ENCODE measurements at places on chromosomes 13 and 19.

DNA sequence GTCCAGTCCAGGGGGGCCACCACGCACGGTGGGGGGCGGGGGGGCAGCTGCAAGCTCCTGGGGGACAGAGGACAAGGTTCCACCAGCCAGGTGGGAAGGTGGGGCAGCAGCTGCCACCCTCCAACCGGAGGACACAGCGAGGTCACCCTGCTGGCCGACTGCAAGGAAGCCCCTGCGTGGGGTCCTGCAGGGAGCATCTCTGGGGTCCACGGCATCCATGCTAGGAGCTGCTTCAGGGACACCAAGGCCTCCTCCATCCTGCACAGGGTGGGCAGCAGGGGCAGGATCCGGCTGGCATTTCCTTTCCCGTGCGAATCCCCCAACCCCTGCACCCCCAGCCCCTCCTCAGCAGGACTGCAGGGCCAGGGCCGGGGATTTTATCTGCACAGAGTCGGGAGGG lies 8.3 kb upstream of the KLF16 start:
- no peak for DNase-seq

GRCh38 chr19:7267792-7268704 lies 26.2 kb downstream of the INSR start:
- DNase-seq: no peak

GRCh38 chr19:2519482-2519881 lies 43.6 kb downstream of the GADD45B start:
- DNase-seq: no peak

- DNase-seq: peak; percentile 98
Measured at GRCh38 chr19:48203794-48204628, 33.5 kb downstream of the ZSWIM9 start.

- peak; percentile 97 for DNase-seq
Measured at GRCh38 chr19:11293433-11294389, 2.2 kb upstream of the TSPAN16 start.

DNA sequence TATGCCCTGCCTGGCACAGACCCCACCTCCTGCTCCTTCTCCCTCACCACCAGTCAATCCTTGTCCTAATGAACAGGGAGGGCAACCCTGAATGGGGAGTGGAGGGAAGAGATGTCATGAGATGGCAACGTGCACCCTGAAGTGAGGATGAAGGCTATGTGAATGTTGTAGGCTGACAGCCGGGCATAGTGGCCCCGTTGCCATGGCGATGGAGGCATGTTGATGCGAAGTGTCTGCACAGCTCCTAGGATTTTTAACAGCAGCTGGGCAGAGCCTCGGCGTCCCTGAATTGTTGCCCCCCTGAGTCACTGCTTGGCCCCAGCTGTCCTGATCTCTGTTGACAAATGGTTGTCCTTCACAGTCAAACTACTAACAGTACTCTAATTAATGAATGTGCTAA lies 4.8 kb upstream of the ALOX5AP start:
- peak; percentile 65 for DNase-seq

DNA sequence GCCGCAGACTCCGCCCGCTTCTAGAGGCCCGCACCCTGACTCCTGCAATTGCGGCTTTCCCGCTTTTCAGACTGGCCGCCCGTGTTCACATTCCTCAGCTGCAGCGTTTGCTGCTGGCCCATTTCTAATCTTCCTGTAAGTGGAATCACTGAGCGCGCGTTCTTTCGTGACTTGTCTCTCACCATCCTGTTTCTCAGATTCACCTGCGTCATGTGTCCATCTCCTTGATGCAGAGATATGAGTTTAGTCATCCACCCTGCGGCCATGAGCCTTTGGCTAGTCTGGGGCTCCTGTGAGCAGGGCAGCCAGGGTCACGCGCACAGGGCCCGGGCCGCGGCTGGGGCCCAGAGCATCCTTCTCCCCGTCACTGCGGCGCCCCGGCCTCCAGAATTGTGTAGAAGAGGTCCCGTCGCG lies 110.0 kb downstream of the CRYL1 start:
- DNase-seq: no peak

DNA sequence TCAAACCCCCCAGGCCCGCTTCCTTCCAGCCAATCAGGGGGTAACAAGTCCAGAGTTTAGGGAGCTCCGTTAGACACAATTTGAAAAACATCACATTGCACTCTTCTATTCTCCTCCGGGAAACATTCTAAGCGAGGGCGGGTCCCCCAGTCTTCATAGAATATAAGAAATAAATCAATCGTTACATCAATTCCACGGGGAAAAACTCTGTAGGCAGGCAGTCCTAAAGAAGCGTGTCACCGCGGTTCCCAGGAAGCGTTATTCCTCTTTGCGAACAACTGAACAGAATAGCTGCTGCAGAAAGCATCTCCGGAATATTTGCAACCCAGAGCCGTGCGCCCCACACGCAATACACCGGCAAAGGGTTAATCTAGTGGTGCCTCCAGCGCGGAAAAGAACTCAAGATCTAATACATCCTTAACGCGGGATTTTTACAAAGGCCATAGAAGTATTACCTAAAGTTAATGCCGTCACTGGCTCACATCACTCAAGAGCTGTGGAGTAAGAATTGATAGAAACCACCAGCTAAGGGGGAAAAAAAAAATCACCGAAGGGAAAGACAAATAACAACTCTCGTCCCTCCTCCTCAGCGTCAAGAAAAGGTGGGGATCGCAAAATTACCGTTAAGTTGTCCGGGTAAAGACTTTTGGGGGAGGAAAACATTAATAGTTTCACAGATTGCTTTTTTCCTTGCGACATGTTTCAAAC lies 65.1 kb downstream of the KCNRG start:
- peak; percentile 53 for DNase-seq

DNA sequence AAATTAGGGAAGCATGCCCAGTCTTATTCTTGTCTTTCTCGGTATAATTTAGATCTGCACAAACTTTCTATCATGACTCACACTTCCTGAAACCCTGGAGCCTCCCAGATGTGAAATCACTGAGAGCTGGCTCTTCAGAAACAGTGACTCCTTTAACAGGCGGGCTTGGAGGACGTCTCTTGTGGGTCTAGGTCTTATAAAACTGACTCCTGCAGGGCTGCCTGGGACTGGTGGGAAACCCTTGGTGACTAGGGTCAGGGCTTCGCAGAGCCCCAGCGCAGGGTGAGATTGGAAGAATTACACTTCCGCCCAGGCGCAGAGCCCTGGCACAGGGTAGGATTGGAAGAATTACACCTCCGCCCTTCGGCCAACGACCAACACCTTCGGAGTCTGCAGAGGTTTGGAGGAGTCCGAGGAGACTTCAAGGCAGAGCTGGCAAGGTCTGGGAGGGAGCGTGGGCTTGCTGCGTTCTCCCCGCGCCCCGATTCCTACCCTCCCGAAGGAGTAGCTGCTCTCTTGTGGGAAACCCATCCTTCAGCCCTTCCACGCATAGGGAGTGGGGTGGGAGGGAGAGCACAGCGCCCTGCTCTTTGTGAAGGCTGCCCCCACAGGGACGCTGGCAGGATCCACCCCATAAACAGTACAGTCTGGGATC lies 43.4 kb upstream of the MAP3K10 start:
- peak; percentile 33 for DNase-seq

DNA sequence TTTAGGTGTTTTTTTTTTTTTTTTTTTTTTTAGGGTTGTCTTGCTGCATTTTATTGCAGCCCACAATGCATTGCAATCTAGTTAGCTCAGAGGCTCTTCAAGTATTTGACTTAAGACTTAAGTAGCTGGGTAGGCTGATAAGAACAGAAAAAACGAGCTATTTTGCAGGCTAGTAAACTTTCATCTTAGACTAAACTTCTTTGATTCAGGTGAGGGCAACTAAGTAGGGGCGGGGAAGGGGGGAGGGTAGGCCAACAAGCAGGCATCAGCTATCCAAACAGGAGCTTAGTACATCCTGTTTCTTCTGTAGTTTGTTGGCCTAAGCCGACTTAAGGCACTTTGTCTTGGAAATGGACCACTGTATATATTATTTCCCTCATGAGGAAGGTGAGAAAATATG lies 4.9 kb upstream of the TDRD3 start:
- DNase-seq: no peak

- no peak for DNase-seq
Measured at GRCh38 chr13:47798906-47799305, 202.2 kb downstream of the SUCLA2 start.

DNA sequence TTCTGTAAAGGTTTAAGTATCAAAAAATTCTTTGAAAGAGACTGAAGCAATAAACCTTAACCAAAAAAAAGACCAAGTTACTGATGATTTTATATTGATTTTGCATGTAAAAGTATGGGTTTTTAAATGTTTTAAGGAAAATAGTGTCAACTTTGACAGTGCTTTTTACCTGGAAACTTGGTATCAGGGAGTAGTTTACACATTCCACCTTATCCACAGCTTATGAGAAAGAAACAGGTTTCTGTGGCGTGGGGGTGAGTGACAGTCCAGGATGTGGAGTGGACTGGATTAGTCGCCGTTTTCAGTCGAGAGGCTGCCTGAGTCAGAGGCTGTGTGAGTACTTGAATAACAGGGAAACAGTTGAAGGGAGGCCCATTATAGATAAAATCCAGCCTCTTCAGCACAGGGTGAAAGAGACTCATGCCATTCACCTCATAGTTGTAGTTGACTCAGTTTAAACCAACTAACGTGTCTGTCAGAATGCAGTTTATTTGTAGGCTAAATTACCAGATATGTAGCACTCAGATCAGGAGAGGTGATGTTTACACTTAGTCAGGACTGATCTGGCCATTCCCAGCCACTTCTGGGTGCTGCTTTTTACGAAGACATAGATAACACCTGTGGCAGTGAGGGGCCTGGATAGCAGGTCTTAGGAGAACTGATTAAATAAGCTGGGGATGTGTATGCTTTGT lies 595 bp upstream of the GPR183 start:
- no peak for DNase-seq

- no peak for DNase-seq
Measured at GRCh38 chr13:39397226-39397895, 205.6 kb downstream of the LHFPL6 start.

DNA sequence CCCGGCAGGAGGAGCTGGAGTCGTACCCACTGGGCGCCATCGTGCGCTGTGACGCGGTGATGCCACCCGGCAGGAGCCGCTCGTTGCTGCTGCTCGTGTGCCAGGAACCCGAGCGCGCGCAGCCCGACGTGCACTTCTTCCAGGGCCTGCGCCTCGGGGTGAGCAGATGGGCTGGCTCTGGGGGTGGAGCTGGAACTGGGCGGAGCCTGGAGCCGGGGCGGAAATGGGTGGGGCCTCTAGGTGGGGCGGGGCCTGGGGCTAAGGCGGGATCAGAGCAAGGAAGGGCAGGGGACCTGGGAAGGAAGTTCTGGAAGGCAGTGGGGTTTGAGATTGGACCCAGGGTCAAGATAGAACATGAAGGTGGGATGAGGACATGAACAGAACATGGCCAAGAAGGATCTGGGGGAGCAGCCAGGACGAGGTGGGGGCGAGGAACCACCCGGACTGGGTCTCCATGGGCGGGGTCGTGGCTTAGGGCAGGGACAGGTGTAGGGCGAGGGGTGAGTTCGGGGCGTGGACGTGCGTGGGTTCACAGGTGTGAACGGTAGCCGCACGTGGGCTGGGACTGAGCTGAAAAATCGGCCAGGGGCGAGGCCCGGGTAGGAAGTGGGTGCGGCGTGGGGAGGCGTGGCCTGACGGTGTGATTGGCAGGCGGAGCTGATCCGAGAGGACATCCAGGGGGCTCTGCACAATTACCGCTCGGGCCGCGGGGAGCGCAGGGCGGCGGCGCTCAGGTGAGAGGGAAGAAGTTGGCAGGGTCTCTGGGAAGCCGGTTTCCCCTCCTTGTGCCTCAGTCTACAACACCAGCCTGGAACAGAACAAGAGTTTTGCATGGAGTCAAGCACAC lies 4.7 kb downstream of the EPS8L1 start:
- DNase-seq: peak; percentile 74

- no peak for DNase-seq
Measured at GRCh38 chr13:71771144-71771543, 95.9 kb downstream of the DACH1 start.

DNA sequence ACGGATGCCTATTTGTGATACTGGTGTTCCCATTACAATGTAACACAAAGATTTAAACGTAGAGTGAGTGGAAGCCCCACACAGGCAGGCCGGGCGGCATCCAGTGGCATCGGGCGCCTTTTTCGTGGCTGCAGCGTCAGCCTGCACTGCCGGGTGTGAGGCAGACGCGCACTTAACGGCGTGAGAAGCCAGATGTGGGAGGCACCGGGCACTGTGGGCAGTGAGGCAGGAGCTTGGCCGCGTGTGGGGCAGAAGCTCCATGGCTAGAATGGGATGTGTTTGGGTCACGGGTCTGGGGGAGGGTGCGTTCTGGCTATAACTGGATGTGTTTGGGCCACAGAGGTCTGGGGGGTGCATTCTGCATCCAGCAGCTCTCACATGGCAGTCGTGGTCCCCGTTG lies 63.1 kb upstream of the F7 start:
- no peak for DNase-seq

DNA sequence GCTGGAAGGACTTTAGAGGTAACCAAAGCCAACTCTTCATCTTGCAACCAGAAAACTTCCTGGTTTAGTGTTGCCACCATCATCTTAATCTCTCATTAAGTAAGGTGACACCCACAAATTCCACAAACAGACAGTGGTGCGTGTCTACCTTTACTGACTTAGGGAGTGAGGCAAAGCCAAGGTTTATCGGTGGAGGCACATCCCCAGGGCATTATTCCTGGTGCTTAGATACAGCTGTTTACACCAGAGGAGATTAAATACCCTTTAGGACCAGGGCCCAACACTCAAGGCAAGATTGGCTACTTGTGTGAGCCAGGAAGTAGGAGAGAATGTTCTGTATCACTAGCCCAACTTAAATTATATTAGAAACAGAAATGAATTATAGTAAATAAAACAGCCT lies 9.5 kb downstream of the STOML3 start:
- DNase-seq: no peak

- DNase-seq: no peak
Measured at GRCh38 chr13:44301639-44302015, 72.0 kb upstream of the SERP2 start.

GRCh38 chr19:2148482-2149135 lies 2.8 kb downstream of the AP3D1 start:
- no peak for DNase-seq

DNA sequence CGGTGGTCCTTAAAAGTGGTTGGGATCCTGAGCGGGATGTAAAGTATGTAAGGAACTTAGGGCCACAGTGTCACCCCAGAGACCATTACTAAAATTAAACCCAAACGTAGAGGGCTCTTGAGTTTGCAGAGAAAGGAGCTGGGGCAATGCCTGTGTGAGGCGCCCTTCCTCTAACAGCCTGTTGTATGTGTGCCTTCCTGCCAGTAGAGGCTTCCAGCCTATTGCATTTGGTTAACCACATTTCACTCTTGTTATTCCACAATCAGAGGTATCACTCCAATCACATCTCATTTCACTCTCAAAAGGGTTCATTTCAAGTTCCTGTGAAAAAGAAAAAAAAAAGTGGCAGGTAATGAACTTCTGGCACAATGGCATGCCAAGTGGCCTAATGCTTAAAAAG lies 29.4 kb downstream of the DIAPH3 start:
- no peak for DNase-seq

GRCh38 chr19:47023448-47023794 lies 3.8 kb downstream of the NPAS1 start:
- DNase-seq: no peak

GRCh38 chr13:94706101-94706842 lies 6.1 kb downstream of the SOX21 start:
- DNase-seq: no peak

DNA sequence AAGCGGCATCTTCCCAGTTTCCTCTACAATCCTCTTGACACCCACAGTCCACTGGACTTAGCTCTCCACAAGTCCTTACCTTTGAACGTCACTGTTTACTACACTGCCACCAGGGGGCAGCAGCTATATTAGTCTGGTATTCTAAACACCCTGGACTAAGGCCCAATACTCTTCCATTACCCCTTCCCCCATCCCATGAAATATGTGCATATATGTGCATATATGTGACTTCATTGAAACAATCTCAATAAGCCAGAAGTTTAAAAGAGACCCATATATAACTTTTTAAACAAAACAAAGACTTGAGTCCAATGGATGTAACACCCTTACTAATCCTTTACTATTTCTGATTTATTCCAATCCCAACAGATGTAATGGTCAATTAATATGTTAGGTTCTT lies 15.5 kb downstream of the GGACT start:
- no peak for DNase-seq

All from femur (tissue), 1 donor.